ENCODE measurements at places on chromosomes 7 and 10. TPM values are rescaled to one million over a fixed set of nuclear protein-coding genes. Genes with fewer than 3 reads are reported as not detected.
A peak's percentile ranks its signal among the peaks of the same experiment; 100 is the strongest.

DNA sequence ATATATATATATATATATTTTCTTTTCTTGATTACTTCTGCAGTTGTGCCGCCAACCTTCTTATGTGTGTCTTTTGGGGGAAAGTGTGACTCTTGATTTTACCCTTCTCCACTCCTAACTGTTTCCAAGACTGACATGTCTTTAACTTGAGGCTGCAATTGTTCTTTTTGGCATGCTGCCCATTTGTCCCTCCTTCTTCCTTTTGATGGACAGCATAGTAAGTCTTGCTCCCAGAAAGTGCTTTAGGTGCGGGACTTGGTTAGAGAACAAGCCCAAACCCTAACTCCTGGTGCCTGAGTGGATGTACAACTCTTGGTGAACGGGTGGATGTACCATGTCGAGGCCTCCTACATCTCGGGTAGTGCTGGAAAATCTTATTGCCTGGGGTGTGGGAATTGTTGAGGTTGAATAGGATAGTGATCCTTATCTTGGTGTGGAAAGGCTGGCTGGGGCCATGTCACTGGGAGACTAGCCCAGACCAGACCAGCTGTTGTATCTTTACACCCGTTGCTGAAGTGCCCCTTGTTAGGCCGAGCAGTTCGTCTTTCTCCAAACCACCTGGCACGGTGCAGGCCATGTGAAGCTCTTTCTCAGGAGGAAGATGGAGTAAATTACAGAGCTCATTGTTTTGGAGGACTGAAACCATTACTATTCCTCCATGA is 16.3 kb downstream of the TCF7L2 start:
- DNase-seq, result no peak

DNA sequence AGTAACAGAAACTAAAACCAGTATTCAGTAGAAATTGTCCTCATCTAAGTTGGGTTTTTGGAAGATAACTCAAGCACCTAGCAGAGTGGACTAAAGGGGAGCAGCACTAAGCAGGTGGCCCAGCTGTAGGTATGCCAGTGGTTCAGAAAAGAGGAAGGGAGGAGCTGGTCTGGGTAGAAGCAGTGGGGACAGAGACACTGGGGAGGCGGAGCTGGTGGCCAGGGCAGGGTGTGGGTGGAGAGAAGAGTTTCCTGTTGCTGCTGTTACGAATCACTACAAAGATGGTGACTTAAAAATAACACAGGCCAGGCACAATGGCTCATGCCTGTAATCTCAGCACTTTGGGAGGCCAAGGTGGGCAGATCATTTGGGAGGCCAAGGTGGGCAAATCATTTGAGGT is 136.2 kb downstream of the WDR11 start:
- DNase-seq, result no peak

The STAG3 gene
- total RNA-seq, result 0.25 TPM

- DNase-seq, result no peak
Observed at GRCh38 chr7:99831595-99831994, 3.8 kb downstream of the CYP3A43 start.

- DNase-seq, result no peak
Observed at GRCh38 chr7:30223896-30224295, 60.5 kb upstream of the ZNRF2 start.

DNA sequence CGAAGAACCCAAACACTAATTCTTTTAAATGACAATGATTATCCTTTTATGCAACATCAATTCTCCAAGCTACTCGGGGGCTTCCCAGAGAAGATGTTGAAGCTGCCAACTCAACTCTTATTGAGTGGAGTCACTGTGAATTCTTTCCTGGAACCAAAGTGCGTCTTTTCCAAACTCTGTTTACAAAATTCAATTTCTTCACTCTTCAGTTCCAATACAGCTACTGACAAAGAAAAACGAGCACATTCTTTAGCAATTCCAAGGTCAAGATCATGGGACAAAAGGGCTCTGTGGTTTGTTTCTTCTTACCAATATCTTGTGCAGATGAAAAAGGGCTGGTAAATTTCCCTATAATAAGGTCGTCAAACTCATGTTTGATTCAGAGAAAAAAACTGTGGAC is 74.2 kb downstream of the FAS start:
- DNase-seq, result no peak

The OPALIN gene
- total RNA-seq, result not detected

DNA sequence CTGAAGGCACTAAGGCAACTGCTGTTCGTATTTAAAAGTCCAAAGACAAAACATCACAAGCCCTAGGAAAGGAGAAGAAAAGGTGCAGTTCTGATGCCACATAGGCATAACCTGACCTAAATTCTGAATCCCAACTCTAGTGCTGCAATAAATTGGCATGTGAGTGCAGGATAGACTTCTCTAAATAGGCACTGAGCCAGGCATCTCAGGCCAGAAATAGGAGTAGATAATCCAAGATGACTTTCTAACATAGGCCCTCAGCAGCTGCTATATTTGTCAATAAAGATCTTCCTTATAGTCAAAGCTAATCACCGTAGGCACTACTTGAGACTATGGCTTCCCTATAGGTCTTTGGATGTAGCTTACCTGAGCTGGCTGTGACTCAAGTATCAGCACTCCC is 1163.8 kb downstream of the SORCS1 start:
- DNase-seq, result no peak

GRCh38 chr7:99473315-99473596 is 566 bp downstream of the ZNF789 start:
- DNase-seq, result no peak

The VAX1 gene
- total RNA-seq, result not detected

GRCh38 chr7:7970237-7970530 is 1.6 kb downstream of the GLCCI1 start:
- no peak for DNase-seq

The ENKUR gene
- total RNA-seq, result not detected

The PPP1R9A gene
- 13.5 TPM for total RNA-seq

The CCDC7 gene
- total RNA-seq, result 20.4 TPM

DNA sequence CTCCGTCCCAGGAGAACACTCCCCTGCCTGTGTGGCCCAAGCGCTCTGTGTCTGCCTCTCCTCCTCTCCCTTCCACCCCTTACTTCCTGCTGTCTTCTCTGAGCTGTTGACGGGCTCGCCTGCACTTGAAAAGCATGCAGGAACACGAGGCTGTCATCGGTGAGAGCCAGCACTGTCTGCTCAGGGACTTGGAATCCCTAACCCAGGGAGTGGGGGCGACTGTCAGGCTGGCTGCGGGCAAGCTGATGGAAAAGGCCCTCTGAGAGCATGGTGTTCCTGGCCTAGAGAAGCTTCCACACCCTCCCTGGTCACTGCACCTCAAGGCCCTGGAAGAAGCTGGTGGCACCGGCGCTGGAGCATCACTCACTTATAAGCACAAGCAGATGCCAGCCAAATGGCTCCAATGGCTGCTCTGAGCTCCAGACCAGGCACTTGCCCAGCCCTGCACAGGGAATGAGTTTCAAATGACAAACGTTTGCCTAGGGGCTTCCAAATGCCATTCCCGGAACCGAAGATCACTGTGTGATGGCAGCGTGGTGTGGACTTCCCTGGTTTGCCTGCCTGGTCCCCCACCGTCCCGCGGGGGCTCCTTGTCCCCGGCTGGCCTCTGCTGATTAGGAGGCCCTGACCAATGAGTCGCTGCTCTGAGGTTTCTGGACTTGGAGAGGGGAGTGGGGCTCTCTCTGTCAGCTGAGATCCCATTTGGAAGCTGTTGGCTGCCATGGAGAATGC is 56.7 kb upstream of the EBF3 start:
- DNase-seq, result no peak

DNA sequence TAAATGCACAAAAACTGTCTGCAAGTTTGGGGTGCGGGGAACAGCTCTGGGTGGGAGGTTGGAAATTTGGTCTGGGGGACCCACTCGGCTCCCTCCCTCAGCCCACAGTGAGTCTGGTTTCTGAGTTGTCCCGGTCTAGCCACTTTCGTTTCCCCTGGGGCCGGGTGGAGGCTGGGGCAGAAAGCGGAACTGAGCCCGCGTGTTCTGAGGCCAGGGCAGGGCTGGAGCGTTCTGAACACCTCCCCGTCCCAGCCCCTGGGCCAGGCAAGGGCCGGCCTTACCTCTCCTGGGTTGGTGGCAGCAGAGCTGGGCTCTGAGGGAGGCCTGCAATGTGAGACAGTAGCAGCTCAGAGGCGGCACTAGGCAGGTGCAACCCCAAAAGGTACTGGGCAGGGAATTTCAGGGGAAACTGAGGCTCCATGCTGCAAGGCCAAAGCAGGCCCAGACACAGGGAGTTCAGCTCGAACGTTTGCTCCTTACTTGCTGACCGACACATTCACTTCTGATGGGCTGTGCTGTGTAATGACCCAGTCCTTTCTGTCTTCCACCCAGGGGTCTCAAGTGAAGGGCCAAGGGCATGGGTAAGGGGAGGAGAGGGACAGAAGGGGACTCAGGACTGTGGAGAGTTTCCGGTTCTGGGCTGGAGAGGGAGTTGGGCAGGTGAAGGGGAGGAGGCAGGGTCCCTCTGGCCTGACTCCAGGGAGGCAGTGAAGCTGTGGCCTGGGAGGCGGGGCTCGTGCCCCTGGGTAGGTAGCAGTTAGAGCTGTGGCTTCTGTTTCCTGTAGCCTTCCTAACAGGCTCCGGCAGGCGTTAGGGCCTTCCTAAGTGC is 3.0 kb downstream of the IRF5 start:
- peak; percentile 60 for DNase-seq

- DNase-seq, result no peak
Observed at GRCh38 chr10:11322698-11323097, 288.8 kb downstream of the USP6NL start.

GRCh38 chr10:74078037-74078436 is 72.6 kb downstream of the AP3M1 start:
- no peak for DNase-seq

The ESYT2 gene
- 35.9 TPM for total RNA-seq

DNA sequence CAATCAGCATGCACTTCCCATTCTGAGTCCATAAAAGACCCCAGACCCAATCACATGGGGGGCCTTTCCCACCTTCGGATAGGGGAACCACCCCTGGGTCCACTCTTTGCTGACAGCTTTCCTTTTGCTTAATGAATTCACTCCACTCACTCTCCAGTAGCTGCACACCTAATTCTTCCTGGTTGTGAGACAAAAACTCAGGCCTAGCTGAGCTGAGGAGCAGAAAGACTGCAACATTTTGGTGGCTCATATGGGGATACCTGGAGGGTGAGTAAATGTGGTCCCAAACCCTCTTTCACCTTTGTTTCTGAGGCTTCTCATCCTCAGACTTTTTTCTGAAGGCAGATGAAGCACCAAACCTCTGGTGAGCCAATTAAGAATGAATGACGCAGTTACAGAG is 138.1 kb downstream of the WDR11 start:
- no peak for DNase-seq

The POLR2J3 gene
- total RNA-seq, result 12.3 TPM

DNA sequence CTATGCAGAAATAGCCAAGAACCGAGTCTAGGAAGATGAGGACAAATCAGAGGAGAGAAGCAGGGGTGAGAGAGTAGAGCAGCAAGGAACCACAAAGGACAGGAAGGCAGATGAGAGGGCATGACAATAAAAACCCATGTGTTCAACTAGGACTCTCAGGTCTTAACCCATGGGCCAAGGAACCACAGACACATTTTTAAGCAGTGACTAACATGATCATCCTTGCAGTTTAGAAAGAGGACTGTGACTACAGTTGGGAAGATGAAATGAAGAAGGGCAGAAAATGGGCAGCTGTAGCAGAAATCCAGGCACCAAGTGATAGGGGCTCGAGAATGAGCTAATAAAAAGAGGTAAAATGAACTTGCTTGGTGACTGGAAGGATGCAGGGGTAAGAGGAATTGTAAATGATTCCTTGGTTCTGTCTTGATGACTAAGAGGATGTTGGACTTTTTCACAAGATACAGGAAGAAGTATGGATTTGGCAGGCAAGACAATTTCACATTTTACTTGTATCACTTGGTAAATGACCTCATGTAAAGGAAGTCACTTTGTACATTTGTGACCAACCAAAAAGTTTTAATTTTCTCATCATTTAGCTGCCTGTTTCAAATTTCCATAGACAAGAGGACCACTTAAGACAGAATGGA is 22.8 kb downstream of the SGMS1 start:
- DNase-seq, result no peak

The VWDE gene
- total RNA-seq, result 0.05 TPM

The LIPK gene
- total RNA-seq, result not detected

DNA sequence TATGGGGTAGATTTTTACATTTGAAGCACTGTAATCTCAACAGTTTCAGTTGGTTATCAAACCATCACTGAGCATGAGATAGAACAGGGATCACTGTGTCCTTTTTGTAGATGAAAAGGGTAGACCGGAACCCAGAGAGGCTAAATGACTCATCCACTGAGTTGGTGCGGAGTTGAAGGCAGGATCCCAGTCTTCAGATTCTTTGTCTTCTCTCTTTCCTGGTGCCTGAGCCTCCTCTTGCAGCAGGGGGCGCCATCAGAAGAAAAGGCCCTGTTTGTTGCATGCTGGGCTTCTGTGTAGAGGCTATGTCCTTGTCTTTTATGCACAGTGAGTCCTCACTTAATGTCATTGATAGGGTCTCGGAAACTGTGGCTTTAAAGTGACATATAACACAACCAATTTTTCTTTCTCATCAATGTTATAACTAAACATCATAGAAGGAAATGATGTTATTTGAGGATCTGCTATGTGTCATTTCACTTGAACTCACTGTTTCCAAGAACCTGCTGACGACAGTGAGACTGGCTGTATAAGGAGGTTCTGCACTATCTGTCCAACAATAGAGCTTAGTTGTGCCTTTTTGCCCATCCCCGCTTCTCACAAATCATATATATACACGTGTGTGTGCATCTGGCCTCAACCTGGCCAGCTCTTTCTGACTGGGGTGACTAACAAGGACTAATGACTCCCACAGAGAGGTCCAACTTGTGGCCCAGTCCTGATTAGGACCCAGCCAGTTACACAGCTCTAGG is 14.3 kb downstream of the ZNF282 start:
- peak; percentile 48 for DNase-seq
